ENCODE measurements at places on chromosomes 12 and 14.
A peak's percentile ranks its signal among the peaks of the same experiment; 100 is the strongest.

GRCh38 chr14:66360366-66360926, 125.7 kb upstream of the CCDC196 start:
- DNase-seq = no peak

- DNase-seq = no peak
Measured at GRCh38 chr12:16685107-16685506, 79.1 kb upstream of the LMO3 start.

- DNase-seq = no peak
Measured at GRCh38 chr14:105430565-105430964, 10.9 kb downstream of the MTA1 start.

DNA sequence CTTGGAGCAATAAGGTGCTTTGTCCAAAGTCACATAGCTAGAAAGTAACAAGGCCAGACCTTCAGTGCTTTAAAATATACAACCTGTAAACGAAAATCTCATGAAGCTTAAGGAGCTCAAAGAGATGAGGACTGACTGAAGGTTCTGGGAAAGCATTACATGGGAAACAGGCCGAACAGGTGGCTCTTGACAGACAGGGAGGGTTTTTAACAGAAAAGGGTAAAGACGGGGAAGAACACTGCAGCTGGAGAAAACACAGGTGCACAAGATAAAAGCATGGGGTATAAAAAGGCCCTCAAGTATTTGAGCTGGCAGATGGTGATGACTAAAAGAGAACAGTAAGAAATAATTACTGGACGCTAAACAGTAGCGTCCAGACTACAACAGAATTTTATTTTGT, 257.2 kb downstream of the NELL2 start:
- no peak for DNase-seq

DNA sequence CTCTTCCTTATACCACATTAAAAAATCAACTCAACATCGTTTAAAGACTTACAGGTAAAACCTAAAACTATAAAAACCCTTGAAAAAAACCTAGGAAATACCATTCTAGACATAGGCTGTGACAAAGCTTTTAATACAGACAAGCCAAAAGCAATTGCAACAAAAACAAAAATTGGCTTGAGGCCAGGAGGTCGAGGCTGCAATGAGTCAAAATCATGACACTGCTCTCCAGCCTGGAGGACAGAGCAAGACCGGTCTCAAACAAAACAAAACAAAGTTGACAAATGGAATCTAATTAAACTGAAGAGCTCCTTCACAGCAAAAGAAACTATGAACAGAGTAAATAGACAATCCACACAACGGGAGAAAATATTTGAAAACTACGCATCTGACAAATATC, 1057.8 kb downstream of the FSCB start:
- DNase-seq = no peak

- DNase-seq = no peak
Measured at GRCh38 chr12:93376436-93377251, 1.1 kb upstream of the NUDT4 start.

DNA sequence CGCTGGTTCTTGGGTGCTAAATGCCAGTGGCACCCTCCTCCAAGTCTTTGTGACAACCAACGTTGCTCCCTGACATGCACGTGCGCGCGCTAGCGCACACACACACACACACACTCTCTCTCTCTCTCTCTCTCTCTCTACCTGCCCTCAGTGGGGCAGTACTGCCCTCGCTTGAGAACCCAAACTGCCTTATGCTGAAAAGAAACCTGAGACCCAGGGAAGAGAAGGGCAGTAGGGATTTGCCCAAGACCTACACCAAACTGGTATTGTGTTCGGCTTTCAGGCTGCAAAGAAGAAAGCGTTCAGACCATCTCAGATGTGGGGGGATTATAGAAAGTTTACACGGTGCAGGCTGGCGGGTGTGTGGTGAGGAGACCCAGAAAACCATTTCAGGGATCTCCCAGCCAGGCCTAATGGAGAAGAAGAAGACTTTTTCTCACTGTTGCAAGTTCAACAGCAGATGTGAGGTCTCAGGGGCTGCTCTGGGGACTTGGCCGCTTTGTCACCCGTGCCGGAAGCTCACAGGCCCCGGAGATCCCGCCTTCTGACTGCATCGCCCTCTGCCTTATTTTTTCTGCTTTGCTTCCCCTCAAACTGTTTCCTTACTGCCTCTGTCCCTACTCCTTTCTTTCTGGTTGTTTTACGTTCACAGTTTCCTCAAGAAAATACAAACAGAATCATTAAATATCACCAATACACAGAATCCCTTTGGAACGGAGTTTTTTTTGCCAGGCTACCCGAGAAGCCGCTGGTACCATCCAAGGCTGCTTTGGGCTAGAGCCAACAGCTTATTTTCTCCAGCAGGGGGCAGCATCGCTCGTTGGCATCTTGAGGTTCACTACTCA, 82.4 kb downstream of the PPM1A start:
- DNase-seq = peak; percentile 85

DNA sequence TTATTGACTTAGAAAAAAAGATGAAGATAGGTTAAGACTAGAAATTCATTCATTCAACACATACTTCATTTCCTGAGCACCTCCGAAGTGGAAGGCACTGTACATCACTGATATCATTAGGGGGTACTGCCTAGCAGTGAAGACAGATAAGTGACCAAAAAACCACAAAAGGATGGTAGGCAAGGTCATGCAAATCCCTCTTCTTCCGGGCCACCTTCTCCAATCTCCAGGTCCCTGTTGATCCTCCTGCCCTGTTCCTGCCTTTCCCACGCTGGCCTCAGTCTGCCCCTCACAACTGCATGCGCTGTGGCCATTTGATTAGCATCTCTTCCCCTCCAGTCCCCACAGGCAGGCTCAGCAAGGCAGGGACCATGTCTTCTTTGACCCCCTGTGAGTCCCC, 60.8 kb downstream of the SETD3 start:
- no peak for DNase-seq

GRCh38 chr12:552466-552865, 92.7 kb downstream of the B4GALNT3 start:
- no peak for DNase-seq

DNA sequence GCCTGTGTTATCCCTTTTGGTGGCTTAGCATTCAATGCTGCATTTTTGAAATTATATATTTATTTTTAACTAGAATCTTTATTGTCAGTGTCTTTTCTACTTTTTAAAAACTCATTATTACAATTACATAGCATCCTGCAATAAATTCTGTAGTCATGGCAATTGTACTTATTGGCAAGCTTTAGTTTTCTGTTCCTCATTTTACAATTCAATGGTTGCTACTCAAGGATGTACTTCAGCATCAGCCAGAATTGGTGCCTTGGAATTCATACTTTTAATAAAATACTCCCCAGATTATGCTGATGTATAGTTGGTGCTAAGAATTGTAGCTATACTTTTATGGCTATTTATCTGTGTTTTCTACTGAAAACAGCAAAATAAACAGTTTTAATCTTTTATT, 1756.8 kb upstream of the SEL1L start:
- DNase-seq = no peak

GRCh38 chr12:117874842-117875434, 93.9 kb downstream of the KSR2 start:
- peak; percentile 47 for DNase-seq

- no peak for DNase-seq
Measured at GRCh38 chr14:54724676-54725325, 157.9 kb downstream of the SAMD4A start.

- DNase-seq = no peak
Measured at GRCh38 chr12:113154351-113154973, 4.9 kb downstream of the CFAP73 start.

DNA sequence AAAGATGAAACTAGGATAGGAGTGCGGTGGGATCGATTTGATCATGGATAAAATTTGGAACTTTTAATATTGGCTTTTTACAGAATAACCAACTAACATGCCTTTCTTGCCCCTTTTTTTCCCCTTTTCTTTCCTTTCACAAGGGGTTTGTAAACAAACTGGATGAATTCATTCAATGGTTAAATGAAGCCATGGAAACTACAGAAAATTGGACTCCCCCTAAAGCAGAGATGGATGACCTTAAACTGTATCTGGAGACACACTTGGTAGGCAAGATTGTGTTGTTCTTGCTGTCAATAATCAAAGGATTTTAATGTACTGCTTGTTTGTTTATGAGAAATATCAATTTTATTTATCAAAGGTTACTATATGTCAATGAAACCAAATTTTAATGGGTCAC, 247.9 kb downstream of the AKAP6 start:
- no peak for DNase-seq

- DNase-seq = no peak
Measured at GRCh38 chr12:53981634-53982565, 3.0 kb upstream of the HOXC10 start.

DNA sequence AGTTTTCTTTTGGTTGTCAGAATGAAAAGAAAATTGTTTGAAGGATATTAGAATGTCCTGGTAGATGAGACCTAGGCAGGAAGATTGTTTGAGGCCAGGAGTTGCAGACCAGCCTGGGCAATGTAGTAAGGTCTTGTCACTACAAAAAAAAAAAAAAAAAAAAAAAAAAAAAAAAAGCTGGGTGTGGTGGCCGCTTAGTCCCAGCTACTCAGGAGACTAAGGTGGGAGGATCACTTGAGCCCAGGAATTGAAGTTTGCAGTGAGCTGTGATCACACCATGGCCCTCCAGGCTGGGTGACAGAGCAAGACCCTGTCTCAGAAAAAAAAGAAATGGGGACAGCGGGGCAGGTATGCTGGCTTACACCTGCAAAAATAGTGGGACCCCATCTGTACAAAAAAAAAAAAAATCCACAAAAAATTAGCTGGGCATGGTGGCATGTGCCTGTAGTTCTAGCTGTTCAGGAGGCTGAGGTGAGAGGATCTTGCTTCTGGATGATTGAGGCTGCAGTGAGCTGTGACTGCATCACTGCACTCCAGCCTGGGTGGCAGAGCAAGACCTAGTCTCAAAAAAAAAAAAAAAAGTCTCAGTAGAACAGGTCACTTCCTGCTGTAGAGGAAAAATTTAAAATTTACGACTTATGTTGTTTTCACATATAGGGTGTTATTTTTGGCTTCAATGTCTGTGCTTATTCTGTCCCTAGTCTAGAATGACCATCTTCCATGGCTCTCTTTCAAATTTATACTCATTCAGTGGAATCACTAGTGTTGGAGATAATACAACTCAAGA, 70.7 kb downstream of the PPHLN1 start:
- no peak for DNase-seq

DNA sequence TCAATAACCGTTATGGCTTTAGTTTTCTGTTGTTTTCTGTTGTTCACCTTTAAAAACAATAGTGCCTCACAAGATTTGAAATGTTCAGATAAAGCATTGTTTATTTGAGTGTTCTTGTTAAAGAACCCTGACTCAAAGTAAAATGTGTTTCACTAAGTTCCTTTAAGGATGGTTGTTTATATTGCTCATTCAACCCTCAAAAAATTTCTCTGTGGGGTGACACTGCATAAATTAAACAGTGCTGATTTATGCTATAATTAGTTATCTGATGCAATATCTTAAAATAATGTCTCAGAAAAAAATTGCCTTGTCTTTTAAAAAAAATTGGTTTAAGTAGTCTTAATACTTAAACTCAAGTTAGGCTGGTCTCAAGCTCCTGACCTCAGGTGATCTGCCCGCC, 775.1 kb downstream of the FLRT2 start:
- DNase-seq = no peak

DNA sequence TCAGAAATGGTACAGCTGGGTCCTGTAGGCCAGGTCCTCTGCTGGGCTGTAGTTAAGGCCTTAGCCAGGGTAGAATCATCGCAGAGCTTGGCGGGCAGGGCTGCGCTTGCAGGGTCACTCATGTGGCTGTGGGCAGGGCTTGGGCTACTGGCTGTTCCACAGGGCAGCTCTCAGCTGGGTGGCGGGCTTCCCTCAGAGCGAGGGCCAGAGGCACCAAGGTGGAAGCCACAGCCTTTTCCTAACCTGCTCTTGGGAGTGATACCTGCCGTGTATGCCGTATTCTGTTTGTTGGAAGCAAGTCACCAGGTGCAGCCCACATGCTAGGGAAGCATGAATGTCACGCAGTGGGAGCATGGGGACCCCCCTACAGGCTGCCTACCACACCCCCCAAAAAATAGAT, 69.8 kb upstream of the RIN3 start:
- DNase-seq = no peak

- DNase-seq = no peak
Measured at GRCh38 chr12:15779925-15780324, 9.3 kb downstream of the EPS8 start.

DNA sequence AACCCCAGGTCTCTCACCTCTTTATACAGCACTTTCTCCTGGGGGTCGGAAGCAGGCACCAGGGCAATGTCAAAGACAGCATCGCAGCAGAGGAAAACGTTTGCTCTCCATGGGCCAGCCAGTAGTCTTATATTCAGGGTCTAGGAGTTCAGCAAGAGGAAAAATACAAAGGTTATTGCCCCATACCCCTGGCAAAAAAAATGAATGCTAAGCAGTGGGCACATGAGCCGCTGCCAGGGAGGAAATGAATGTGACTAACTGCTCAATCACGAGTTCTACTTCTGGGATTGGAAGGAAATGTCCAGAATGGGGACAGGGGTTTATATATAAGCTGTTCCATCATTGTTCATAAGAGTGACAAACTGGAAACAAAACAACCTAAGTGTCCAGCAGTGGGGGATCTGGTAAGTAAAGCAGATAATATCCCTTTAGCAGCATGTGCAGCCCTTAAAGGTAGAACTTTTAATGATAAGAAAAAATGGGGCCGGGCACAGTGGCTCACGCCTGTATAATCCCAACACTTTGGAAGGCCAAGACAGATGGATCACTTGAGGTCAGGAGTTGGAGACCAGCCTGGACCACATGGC, 53.8 kb downstream of the PHETA1 start:
- no peak for DNase-seq

DNA sequence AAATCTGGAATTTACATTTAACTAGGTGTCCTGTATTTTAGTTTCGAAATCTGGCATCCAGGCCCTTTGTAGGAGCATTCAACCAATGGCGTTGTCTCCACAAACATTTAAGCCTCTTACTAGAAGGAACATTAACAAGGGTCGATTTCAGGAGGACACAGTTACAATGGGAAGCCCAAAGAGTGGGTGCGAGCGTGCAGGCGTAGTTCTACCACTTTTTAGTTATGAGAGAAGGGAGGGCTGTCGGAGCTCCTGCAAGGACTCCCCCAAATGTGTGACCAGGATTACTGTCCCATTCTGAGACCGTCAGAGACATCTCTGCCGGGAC, 365 bp upstream of the ABHD4 start:
- DNase-seq = no peak

GRCh38 chr12:131862084-131862441, 32.4 kb upstream of the ULK1 start:
- DNase-seq = peak; percentile 2

GRCh38 chr12:19301688-19302087, 137.6 kb upstream of the AEBP2 start:
- no peak for DNase-seq

GRCh38 chr12:68392376-68392775, 60.2 kb upstream of the MDM1 start:
- no peak for DNase-seq

GRCh38 chr12:43921666-43922337, 85.9 kb downstream of the TMEM117 start:
- no peak for DNase-seq

GRCh38 chr12:116174904-116175303, 102.6 kb downstream of the MED13L start:
- DNase-seq = no peak

GRCh38 chr14:22915886-22916521, 2.9 kb downstream of the RBM23 start:
- DNase-seq = no peak

GRCh38 chr12:75190846-75191245, 18.8 kb downstream of the KCNC2 start:
- DNase-seq = no peak

GRCh38 chr12:109743076-109743910, 29.7 kb downstream of the FAM222A start:
- DNase-seq = no peak

GRCh38 chr12:107593713-107594381, 91.8 kb upstream of the PWP1 start:
- no peak for DNase-seq

GRCh38 chr12:93011100-93011499, 82.0 kb upstream of the EEA1 start:
- no peak for DNase-seq
